Activated CD4-positive, alpha-beta T cell treated with anti-CD3 and anti-CD28 coated beads for 4 hours (primary cell): ENCODE measurements at places on chromosomes 12 and 14.

- no peak for DNase-seq
Observed at GRCh38 chr14:81401420-81402122, 1.4 kb upstream of the STON2 start.

- no peak for DNase-seq
Observed at GRCh38 chr12:24718617-24719016, 230.3 kb downstream of the BCAT1 start.

- no peak for DNase-seq
Observed at GRCh38 chr12:130124605-130125244, 37.5 kb upstream of the FZD10 start.

- DNase-seq = no peak
Observed at GRCh38 chr14:72549026-72549425, 344.9 kb downstream of the DPF3 start.

GRCh38 chr14:71704210-71704609 lies 228.0 kb upstream of the RGS6 start:
- DNase-seq = no peak

DNA sequence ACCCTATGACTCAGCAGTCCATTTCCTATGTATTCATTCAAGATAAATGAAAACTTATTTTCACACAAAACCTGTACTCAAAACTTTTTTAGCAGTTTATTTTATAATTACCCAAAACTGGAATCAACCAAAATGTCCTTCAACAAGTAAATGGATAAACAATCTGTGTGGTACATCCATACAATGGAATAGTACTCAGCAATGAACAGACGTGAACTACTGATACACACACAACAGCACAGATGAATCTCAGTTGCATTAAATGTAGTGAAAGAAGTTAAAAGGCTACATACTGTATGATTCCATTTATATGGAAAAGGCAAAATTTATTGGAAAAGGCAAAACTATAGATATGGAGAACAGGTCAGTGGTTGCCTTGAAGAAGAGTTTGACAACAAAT lies 90.1 kb downstream of the KIAA0586 start:
- DNase-seq = no peak

- no peak for DNase-seq
Observed at GRCh38 chr12:45257185-45257930, 41.5 kb downstream of the ANO6 start.

DNA sequence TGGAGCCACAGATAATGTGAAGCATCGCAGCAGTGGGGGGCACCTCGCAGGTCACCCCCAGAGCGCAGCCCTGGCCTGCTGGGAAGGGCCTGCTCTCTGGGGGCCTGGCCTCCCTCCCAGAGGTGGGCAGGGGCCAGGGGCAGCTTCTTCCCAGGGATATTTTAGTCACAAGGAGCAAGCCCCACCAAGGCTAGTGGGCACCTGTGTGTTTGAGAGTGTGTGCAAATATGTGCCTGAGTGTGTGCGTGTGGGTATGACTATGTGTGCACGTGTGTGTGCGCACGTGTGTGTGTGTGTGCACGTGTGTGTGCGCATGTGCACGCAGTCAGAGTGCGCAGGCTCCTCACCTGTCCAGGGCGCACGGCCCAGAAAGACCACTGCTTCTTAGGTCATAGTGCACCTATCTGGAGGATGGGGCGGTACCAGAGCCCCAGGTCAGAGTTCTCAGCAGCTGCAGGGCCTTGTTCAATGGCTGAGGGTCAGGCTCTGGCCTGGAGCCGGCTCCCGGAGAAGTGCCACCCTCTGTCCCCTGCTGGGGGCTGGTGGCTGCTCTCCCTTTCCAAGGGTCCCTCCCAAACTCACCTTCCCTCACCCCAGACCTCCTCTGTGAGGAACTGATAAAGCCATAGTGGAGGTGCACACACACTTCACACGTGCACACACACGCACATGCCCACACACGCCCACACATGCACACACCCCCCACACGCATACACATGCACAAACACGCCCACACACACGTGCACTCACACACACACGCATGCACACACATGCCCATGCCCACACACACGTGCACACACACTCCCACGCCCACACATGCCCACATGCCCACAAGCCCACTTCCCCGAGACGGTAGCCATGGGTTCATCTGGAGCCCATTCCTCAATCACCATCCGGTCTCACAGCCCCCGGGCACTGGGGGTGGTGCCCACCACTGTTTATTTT lies 128.5 kb downstream of the KIF26A start:
- DNase-seq = no peak

GRCh38 chr14:105505101-105505500 lies 14.1 kb downstream of the TEDC1 start:
- DNase-seq = no peak
